Left kidney (tissue), 8 donors: ENCODE measurements at places on chromosomes 1 and 21. TPM values are rescaled to one million over a fixed set of nuclear protein-coding genes. Genes with fewer than 3 reads are reported as not detected.

DNA sequence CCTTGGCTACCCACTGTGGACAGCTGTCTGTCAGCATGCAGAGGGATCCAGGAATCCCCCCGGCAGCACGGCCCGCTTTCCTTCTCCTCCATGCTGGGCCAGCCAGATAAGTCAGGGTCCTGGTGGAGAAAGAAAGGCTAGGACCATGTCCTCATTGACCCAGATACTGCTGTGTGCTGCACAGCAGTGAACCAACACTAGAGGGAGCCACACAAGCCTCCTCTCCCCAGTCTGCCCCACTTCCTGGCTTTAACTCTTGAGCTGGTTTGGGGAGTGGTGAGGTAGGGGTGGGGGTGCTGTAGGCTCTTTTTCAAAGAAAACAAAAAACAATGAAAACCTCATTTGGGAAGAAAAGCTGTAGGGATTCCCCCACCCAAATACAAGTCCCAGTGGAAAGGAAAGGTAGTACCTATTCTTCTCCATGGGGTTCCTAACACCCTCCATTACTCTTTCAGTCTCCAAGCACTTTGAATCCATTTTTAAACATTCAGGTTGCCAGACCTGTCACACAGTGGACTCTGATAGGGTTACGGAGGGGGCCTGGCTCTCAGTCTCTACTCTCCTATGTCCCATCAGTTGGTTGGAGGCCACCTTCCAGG is 84.9 kb upstream of the CD1D start:
- no peak for DNase-seq

The RWDD3 gene
- polyA plus RNA-seq, result 58.0 TPM

- no peak for DNase-seq
These were observed 265.3 kb downstream of the SPATA17 start for GRCh38 chr1:217896490-217896889.

GRCh38 chr1:58683519-58683918 is 16.3 kb downstream of the MYSM1 start:
- DNase-seq, result no peak

DNA sequence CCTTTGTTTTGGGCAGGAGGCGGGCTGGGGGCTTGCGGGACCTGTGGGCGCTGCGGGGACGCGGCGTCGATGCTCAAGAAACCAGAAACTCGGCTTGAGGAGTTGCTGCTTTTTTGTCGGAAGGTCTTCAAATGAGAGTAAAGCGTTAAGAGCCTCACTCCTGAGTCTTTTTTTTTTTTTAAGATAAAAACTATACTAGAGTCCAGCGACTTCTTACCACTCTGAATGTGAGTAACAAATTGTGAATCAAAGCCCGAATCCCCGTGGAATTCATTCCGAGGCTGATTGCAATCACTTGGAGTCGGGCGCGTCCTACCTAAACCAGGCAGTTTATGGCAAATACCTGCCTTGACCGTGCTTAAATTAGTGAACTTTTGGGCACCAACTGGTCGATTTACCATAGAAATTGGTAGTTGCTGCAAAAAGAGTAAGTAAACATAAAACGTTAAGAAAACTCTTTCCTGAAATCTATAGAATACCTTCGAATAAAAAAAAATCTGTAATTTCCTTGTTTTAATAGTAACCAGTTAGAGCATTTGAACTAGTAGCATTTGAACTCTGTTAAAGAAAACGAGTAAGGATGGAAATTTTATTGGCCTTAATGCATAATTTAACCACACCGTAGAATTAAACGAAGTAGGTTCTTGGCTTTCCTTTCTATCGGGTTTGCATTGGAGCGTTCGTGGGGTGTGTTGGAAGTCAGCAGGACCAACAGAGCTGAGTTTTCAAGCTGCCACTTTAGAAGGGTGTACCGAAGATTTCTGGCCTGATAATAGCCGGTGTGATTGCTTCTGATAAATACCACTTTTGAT is 769 bp downstream of the GPSM2 start:
- peak; percentile 44 for DNase-seq

The UBE4B gene
- 61.1 TPM for polyA plus RNA-seq

GRCh38 chr1:200400556-200400955 is 9.3 kb downstream of the ZNF281 start:
- no peak for DNase-seq

DNA sequence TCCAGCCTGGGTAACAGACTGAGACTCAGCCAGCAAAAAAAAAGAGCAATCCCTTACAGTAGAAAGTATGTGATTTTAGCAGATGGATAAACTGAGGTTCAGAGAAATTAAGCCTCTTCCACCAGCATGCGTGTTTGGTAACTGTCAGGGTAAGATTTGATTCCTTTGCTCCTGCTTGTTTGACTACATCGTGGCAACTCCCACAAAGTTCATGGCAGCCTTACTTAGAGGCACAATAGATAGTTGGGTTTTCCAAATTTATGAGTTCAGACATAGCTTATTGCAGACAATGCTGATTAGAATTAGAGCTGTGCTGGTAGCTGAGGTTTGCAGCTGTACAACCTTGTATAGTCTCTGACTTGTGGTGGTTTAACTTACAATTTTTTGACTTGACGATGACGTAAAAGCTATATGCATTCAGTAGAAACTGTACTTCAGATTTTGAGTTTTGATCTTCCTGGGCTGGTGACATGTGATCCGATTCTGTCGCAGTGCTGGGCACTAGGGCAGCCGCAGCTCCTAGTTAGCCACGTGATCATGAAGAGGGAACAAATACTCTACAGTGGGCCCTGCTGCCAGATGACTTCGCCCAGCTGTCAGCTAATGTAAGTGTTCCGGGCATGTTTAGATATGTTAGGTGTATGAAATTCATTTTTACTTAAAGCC is 167.8 kb downstream of the DHRS3 start:
- DNase-seq, result no peak

DNA sequence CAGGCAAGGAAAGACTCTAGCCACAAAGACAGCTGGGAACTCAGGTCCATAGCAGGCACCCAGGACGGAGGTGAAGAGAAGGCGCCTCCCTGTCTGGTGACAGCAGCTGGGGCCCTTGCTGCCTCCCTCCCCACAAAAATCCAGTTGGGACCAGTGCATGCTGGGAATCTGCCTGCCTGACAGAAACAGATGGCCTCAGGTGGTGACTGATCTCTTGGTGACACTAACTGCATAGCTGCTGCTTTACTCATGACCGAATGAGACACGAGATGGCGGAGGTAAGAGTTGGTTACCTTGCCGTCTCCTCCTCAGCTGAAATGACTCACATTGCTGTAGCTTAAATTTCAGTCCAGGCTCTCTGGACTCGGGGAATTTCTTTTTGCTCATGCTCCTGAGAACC is 130.3 kb downstream of the FGGY start:
- DNase-seq, result no peak

DNA sequence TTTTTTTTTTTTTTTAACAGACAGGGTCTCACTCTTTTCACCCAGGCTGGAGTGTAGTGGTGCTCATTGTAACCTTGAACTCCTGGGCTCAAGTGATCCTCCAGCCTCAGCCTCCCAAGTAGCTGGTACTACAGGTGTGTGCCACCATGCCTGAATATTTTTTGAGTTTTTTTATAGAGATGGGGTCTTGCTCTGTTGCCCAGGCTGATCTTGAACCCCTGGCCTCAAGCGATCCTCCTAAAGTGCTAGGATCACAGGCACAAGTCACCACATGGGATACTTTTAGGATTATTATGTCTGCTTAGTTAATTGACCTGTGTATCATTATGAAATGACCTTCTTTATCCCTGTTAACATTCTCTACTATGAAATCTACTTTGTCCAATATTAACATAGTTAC is 38.0 kb downstream of the RASSF5 start:
- DNase-seq, result no peak

DNA sequence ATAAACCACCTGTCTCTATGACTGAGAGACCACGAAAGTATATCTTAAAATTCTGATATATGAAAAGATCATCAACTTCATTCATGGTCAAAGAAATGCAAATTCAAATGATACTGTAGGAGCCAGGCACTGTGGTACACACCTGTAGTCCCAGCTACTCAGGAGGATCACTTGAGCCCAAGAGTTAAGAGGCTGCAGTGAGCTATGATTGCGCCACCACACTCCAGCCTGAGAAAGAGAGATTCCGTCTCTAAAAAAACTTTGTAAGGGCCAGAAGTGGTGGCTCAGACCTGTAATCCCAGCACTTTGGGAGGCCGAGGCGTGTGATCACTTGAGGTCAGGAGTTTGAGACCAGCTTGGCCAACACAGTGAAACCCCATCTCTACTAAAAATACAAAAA is 17.0 kb downstream of the RERE start:
- DNase-seq, result no peak

The BRDT gene
- polyA plus RNA-seq, result not detected
